ENCODE measurements at places on chromosomes 6 and 20.

GRCh38 chr6:75204959-75205775 lies 686 bp downstream of the COL12A1 start:
- DNase-seq = peak; percentile 45

DNA sequence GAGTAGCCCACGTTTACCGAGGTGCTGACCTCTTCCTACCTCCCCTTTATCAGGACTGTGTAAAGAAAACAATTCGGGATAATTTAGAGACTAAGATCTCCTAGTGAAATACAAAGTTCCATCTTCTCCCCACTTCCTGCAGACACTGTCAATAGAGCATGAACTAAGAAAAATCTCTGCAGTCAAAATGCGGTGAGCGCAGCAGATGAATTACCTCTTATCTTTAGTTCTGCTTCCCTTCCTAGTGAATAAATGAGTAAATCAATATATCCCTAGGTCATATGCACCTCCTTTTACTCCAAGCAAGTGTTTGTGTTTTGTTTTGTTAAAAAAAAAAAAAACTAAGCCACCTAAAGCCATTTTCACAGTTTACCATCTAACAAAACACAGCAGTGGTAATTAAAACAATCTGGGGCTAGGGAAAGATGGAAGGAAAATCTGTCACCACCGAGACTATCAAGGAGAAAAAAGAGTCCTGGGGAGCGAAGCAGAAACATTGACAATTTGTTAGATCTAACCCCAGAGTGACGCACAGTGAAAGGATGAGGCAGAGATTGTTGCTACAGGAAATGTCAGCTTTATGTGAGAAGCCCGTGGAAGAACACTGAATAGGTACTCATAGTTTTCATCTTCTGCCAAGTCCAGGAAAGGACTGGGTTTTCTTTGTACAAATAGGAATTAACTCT lies 159.4 kb upstream of the SPTLC3 start:
- no peak for DNase-seq

DNA sequence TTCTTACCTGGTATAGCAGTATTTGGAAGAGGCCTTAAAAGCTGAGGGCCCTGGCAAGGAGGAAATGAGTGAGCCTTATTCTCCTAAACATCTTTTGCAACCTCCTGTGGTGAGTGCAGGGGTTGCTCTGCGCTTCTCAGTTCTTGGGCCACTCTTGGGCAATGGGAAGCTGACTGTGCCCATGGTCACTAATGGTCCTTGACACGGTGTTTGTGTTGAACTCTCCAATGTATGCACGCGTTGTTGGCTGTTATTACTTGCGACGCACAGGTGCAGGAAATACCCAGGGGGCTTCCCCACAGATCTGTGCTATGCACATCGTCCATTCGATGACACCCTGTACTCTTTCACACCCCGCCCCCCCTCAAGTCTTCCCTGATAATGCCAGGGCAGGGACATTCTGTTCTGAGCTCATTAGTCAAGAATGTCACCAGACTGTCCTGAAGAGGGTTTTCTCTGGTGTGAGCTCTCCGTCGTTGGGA lies 79.7 kb downstream of the EDN1 start:
- no peak for DNase-seq

DNA sequence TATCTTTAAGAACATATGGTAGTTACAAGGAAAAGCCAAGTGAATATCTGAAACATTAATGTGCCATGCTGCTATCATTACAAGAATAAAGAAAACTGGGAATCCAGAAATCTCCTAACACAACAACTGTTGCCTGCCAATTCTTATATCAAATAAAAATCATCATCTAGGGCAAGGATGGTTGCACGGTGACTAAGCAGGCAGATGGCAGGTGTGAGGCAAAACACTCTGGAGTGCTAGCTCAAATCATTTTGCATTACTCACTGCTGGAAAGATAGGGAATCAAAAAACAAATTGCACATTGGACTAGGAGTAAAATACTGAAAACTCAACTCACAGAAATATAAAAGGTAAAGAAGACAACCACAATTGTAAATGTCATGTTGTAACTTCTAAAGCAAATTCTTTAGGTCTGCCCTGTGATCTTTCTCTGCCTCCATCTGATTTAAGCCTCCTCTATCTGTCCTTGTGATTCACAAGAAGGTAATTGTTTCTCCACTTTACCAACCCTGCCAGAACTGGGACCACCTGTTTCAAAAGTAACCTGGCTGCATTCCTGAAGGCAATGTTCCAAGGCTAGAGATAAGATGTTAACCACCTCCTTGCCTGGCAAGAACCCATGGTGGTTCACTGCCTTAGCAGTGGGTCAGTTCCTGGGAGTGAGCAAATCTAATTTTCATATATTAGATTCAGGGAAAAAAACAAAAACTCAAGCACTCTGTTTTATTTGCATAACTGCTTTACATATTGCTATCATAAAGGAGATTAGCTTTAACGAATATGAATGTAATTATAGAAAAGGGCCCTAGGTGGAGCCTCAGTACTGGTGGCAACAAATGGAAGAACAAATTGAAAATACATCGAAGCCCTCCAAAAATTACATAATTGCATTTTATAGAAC lies 33.1 kb upstream of the LCA5 start:
- no peak for DNase-seq

DNA sequence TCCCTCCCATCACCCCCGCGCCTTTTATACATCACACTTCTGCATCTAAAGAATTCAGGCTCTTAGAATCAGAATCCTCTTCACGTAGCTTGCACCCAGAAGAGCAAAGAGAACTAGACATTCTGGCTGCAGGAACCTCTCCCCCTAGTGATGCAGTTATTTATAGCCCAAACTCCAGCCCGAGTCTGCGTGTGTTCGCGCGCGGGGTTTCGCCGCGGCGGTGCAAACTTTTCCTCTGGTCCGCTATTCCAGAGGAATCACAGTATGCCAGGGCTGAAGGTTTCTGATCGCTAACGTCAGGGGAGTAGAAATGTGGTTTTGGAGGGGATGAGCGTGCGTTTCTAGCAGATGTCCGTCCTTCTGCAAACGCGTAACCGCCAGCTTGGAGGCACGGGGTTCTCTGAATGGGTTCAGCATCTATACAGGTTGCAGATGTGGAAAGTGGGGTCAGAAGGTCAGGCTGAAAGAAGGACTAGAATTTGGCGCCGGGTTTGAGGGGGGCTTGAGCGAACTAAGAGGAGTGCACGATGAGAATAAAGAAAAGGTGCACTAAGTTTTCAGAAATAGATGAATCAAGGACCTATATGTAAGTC lies 1.8 kb downstream of the EPHA7 start:
- peak; percentile 40 for DNase-seq

DNA sequence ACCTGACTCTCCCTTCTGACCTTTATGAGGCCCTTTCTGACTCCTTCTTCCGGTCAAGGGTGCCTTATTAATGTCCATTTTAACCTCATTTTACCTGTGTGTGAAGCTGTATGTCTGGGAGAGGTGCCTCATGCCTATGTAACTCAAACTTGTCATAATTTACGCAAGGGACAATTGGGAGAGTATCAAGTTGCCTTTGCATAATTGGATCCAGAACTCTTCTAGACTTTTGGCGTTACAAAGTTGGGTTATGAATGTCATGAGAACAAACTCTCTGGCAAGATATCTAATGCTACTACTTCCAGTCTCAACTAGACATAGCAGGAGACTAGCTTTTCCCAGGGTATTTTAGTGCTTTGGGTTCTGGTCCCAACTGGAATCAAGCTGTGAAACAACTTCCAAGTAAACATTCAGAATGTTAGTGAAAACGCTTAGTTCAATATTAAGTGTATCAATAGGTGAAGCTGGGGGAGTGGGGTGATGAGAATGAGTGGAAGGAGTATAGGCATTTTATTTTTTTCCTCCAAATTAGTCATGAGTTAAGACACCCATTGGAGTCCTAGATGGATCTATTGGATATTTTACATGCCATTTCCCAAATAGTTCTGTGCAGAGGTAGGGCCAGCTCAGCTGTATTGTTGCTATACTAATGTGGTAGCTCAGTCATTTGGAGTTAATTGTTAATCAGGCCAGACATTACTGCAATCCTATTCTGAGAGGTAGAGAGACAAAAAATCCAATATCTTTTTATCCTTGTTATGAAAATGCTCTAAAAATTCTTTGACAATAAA lies 159.9 kb downstream of the TFAP2B start:
- DNase-seq = no peak

- DNase-seq = no peak
These were observed 63.4 kb downstream of the RPP40 start for GRCh38 chr6:4940416-4940815.

- no peak for DNase-seq
These were observed 68.9 kb upstream of the TBXT start for GRCh38 chr6:166236596-166236995.

DNA sequence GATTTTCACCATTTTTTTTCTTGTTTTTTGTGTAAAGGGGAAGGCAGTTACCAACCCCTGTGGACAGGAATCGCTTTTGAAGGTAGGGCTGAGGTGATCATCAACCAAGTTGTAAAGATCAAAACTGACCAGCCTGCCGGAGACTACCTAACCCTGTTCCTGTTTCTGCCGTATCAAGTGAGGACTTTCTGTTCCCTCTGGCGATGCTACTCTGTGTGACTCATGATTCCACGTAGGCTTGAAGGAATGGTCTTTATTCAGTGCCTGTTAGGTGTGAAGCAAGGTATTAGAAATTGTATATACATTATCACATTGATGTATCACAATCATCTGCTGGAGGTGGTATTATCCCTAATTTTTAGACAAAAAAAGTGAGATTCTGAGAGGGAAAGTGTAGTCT lies 161.3 kb downstream of the SOX4 start:
- DNase-seq = no peak

GRCh38 chr20:3195590-3196237 lies 8.8 kb downstream of the DDRGK1 start:
- no peak for DNase-seq

DNA sequence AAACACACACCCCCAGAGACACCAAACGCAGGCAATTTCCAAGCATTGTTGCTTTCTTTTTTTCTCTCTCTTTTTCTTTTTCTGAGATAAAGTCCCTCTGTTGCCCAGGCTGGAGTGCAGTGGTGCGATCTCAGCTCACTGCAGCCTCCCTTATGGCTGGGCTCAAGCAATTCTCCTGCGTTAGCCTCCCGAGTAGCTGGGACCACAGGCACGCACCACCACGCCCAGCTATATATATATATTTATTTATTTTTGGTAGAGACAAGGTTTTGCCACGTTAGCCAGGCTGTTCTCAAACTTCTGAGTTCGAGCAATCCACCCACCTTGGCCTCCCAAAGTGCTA lies 14.0 kb upstream of the SRSF3 start:
- no peak for DNase-seq

GRCh38 chr6:166687879-166688205 lies 60.8 kb upstream of the RPS6KA2 start:
- peak; percentile 22 for DNase-seq

GRCh38 chr20:20594171-20594530 lies 118.3 kb downstream of the RALGAPA2 start:
- DNase-seq = no peak

GRCh38 chr20:46994341-46994740 lies 99.7 kb downstream of the EYA2 start:
- no peak for DNase-seq

DNA sequence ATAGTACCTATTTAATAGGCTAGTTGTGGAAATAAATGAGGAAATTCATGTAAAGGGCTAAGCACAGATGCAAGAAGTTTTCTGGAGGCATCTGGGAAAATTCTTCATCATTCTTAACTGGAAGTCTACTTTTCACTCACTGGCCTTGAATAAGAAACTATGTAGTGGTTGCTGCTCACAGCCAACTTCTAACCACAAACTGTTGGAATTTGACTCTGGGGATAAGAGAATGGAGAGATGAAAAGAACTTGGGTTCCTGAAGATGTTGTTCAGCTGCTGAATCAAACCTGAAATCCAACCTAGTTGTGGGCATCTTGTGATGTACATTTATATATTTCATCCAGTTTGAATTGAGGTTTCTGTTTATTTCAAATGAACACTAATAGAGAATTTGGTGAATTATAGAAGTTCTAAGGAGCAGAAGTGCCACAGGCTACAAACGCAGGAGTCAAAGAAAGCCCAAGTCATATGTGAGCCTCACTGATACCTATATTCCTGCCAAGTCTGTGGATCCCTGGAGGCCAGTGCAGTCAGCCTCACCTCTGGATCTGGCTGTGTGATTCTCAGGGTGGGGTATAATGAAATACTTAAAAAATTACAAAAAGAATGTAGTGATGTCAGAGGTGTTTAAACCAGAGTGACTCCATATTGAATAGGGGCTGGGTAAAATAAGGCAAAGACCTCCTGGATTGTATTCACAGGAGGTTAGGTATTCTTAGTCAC lies 18.7 kb upstream of the MEI4 start:
- DNase-seq = no peak

- DNase-seq = no peak
These were observed 15.1 kb downstream of the GLYATL3 start for GRCh38 chr6:49514571-49515484.

- peak; percentile 56 for DNase-seq
These were observed 3.5 kb downstream of the SOBP start for GRCh38 chr6:107493158-107494057.

DNA sequence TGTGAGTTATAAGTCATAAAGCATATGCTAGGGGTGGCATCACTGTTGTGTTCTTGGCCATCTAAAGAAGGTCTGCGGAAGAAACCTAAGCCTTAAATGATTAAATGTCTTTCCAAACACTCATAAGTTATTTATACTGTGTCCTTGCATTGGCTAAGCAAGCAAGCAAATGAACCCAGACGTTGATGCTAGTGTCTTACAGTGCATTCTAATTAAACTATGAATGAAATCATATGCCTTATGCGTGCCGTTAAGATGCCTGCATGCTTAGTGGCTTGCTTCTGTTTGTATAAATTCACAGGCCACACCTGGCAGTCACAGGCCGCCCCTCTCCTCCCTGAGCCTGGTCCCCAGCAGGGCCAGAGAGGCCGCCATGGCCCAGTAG lies 49.9 kb downstream of the RIN2 start:
- no peak for DNase-seq

- no peak for DNase-seq
These were observed 52.1 kb downstream of the DEK start for GRCh38 chr6:18212231-18212630.

GRCh38 chr6:159959976-159960384 lies 8.9 kb upstream of the IGF2R start:
- no peak for DNase-seq

DNA sequence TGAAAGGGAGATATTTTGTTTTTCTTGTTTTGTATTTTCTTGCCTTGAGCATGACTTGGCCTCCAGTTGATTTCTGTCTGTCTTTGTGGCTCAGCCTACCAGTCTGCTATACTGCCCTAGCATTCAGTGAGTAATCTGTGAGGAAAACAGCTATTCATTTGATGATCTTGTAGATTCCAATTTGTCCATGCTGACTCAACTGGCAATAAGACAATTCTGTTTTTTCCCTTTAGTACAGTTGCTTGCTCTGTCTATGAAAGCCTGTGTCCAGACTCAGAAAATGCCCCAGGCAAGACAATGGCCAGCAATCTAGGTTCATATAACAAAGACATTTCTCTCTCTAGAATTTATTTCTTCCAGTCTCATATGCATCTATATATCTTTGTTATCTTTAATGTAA lies 10.9 kb upstream of the SOX4 start:
- no peak for DNase-seq
